ENCODE measurements at places on chromosomes 5 and 9.

- peak; percentile 3 for DNase-seq
Observed at GRCh38 chr9:129574911-129575585, 45.9 kb downstream of the C9orf50 start.

- DNase-seq, result no peak
Observed at GRCh38 chr9:27033815-27034403, 28.4 kb upstream of the LRRC19 start.

DNA sequence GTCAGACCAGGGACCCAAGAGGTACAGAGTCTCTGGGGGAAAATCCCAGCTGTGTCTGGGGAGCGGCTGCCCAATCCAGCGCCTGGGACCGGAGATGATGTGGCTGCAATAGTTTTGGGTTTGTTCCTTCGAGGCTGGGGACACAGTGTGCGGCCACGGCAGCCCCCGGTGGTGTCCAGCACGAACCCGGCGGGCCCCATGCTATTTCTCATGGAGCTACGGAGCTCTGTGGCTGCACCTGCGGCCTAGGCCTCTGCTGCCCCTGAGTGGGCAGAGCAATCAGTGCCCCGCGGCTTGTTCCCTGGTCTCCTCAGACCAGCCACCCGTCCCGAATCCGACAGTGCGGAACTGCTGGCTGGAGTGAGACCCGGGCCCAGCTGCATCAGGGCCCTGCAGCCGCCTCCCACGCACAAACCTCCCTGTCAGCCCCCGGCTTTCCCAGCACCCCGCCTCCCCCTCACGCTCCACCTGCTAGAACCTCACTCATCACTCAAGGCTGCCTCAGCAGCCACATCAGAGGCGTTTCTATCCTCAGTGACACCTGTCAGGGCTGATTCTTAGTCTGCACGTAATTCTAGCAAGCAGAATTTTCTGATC lies 29.0 kb downstream of the SARDH start:
- peak; percentile 57 for DNase-seq

GRCh38 chr5:90878081-90878480 lies 319.5 kb downstream of the ADGRV1 start:
- DNase-seq, result no peak

DNA sequence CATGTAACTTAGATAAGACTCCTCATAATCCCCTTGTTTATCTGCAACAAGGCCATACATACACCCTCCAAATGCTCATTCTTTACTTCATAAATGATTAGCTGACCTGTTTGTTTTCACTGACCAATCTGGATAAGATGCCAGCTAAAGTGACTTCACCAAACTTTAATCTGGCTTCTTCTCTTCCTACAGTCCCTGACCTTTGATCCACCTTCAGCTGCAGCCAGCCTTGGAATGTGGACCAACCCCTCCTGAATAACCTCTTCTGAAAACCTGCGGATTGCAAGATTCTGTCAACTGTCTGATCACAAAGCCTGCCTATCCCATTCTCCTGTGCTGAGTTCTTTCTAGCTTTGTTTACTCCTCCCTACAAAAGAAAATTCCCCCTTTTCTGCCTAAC lies 476.8 kb downstream of the LRRC70 start:
- no peak for DNase-seq
